ENCODE measurements at places on chromosomes 7 and 10. TPM values are rescaled to one million over a fixed set of nuclear protein-coding genes. Genes with fewer than 3 reads are reported as not detected.

TRPV6 gene
- not detected for total RNA-seq

TMEM176A gene
- total RNA-seq = 64.3 TPM

MBL2 gene
- total RNA-seq = not detected

C7orf33 gene
- not detected for total RNA-seq

PODXL gene
- total RNA-seq = 32.6 TPM

DNA sequence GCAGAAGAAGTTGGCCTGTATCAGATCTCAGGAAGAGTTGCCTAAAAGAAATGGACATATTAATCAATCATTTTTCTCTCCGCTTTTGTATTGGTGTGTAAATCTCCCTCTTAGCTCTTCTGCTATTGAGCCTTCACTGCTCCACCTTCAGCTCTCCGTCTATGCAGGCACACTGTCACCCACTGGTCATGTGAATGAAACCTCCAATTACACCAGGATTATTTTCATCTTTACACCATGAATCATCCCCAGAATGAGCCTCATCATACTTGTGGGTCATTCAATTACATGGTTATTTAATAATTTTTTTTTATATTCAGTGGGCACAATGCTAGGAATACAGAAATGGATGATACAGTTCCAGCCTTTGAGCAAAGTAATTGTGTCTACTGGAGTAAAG is 92.6 kb downstream of the LRRC4 start:
- no peak for DNase-seq

- DNase-seq = no peak
Observed at GRCh38 chr10:103394180-103394579, 2.1 kb downstream of the ATP5MK start.

DNA sequence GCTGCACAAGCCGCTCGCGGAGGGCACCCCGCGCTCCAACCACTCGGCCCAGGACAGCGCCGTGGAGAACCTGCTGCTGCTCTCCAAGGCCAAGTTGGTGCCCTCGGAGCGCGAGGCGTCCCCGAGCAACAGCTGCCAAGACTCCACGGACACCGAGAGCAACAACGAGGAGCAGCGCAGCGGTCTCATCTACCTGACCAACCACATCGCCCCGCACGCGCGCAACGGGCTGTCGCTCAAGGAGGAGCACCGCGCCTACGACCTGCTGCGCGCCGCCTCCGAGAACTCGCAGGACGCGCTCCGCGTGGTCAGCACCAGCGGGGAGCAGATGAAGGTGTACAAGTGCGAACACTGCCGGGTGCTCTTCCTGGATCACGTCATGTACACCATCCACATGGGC is 50.0 kb downstream of the FIGNL1 start:
- no peak for DNase-seq

DNA sequence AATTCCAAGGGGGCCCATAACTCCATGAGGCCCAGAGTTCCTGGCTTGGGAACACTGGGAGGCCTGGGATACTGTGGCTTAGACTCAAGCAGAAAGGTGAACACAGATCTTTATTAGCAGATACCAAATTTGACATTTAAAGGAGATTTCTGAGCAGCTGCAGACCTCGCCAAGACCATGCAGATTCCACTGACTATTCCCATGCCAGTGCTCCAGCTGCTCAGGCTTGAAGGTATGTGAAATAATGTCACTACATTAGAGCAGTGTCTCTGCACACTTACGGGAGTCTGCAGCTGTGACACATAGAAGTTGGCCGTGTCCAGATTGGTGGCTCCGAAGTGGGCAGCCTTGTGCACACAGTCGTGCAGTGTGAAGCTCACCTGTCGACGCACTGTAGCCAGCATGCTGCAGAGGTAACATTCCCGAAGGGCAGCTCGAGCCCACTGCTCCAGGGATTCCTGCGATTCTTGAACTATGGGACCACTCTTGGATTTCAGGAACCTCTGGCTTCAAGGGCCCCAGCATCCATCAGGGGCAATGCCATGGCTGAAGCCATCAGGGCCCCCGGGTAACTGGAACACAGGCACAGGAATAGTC is 46.1 kb downstream of the SEPTIN7 start:
- no peak for DNase-seq

- no peak for DNase-seq
Observed at GRCh38 chr7:50205011-50205410, 99.5 kb upstream of the IKZF1 start.

- no peak for DNase-seq
Observed at GRCh38 chr7:29955799-29956486, 33.7 kb downstream of the SCRN1 start.

DNA sequence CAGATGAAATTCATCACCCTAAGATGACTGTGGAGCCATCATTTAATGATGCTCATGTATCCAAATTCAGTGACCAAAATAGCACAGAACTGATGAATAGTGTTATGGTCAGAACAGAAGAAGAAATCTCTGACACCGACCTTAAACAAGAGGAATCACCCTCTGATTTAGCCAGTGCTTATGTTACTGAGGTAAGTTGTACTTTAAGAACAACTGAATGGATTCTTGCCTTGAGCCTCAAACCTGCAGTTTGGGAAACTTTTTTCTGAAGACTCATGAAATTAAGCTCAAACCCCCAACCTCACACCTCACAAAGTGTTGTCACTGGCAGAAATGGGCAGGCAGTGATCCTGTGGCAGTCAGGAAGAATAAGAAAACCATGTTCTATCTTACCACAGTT is 25.6 kb downstream of the TMEM243 start:
- DNase-seq = no peak

- no peak for DNase-seq
Observed at GRCh38 chr7:146961617-146962016, 845.0 kb downstream of the CNTNAP2 start.

GRCh38 chr10:70441161-70441894 is at the start of gene NODAL:
NODAL (minus strand) TSS chr10:70441681; CDS start chr10:70441667, 14 bp downstream.
- DNase-seq = no peak

DNA sequence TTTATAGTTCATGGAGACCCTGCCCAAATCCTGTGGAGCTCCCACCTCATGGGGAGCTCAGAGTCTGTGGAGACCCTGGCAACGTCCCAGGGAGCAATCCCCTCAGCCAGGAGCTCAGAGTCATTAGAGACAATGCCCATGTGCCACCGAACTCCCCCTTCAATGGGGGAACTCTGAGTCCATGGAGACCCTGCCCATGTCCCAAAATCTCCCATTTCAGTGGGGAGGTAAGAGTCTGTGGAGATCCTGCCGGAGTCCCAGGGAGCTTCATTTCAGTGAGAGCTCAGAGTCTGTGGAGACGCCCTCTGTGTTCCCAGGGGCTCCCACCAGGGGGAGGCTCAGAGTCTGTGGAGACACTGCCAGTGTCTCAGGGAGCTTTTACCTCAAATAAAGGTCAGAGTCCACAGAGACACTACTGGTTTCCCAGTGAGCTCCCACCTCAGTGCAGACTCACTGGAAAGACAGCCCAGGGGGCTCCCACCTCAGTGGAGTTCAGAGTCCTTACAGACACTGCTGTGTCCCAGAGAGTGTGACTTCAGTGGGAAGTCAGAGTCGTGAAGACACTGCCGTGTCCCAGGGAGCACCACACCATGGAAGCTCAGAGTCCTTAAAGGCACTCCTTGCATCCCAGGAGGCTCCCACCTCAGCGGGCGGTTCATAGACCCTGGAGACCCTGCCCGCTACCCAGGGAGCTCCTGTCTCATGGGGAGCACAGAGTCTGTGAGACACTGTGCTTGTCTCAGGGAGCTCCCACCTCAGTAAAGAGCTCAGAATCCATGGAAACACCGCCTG is 5.0 kb downstream of the MYO1G start:
- no peak for DNase-seq

DNA sequence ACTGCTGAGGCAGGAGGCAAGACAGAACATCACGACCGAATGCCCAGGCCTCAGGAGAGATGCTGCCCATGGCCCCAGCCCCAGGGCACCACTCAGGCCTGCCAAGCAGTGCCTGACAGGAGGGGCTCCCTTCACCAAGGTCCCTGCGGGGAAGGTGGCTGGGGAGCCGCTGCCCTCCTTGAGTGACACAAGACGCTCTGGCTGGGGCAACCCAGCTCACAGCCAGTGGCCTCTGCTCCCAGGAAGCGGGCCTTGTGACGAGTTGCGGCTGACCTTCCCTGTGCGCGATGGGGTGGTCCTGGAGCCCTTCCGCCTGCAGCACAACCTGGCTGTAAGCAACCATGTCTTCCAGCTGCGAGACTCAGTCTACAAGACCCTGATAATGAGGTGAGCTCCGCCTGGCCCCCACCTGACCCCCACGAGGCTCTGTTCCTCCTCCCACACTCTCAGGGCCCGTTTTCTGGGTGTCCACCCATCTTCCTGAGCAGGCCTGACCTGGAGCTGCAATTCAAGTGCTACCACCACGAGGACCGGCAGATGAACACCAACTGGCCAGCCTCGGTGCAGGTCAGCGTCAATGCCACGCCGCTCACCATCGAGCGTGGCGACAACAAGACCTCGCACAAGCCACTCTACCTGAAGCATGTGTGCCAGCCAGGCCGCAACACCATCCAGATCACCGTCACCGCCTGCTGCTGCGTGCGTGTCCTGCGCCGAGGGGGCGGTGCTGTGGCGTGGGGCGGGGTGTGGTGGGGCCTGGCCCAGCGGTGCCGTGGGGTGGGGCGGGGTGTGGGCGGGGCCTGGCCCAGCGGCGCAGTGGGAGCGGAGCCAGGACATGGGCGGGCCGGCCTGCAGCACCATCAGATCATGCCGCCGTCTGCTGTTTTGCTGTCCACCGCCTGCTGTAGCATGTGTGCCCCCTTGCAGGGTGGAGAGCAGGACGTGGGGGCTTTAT is 12.8 kb downstream of the ZMIZ2 start:
- DNase-seq = no peak

- DNase-seq = no peak
Observed at GRCh38 chr7:100360135-100360854, 2.4 kb downstream of the PILRB start.

GRCh38 chr7:21967598-21968003 is 21.9 kb upstream of the CDCA7L start:
- DNase-seq = no peak

Data from mesenteric fat pad (tissue), 1 donor.